Suppressor macrophage treated with lipopolysaccharide for 1 hour (primary cell): ENCODE measurements at places on chromosomes 11 and 22.

DNA sequence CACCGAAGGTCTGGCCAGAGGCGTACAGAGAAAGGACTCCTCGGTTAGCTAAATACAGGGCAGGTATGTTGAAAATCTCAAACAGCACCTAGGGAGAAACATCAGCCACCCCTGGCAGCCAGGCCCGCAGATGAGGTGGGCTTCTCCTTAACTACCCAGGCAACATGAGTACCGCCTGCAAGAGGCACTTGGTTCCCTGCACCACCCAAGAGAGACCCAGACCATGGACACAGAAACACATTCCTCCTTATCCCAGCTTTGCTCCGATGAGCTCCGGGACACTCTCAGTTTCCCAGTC, 53.0 kb downstream of the DHCR7 start:
- DNase-seq: no peak

DNA sequence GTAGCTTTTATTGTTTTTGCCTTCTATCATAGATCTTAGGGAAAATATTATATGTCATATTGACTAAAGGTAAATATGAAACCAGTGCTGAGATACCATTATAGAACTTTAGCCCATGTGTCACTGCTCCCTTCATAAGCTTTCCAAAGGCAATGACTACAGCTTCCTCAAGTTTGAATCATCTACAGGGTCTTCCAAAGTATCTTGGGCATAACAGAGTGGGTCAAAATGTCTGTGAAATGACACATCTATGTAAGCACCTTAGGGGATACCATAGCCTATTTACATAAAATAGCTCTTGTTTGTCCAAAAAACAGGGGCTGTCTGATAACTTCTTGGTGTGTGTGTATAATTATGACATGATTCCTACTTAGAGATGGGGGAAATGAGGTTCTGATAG, 52.5 kb downstream of the RELT start:
- peak; percentile 22 for DNase-seq

GRCh38 chr22:19582033-19582693, 58.0 kb upstream of the CLDN5 start:
- no peak for DNase-seq

DNA sequence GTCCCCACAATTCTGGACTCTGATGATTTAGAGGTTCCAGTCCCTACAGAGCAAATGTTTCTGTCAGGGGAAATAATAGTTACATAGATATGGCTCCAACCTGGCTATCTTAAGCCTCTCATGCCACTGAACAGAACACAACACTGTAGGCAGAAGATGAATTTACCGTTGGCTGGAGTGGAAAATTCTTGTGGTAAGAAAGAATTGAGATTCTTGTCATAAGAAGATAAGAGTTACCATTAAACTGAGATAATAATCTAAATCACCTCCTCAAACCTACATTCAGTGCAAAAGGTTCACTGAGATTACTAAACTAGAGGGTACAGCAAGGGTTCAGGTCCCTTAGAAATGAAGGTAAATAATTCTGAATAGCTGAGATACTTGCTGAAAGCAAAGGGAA, 10.1 kb upstream of the NAALAD2 start:
- DNase-seq: no peak

DNA sequence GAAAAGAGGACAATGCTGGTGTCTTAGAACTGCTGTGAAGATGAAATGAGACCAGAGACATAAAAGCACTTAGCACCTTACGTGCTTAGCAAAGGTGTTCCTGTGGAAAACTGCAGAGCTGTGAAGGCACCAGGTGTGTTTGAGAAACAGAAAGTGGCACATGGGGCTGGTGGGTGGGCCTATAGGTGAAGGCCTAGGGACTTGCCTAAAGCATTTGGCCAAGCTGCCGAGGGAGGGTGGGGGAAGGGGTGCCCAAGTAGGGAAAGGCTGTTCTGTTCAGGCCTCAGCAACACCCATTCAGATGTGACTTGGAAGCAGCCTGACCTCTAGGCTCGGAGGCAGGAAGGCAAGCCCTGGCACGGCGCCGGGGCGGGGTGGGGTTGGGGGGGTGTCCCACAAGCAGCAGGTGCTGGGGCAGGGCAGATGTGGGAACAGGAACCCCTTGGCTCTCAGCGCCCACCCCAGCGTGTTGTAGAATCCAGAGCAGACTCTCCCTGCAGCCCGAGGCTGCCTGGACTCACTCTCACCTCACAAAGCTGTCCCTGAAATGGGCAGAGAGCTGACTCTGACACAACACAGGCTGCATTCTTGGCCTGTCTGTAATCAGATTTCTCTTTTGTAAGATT, 366.7 kb upstream of the NARS2 start:
- DNase-seq: no peak

GRCh38 chr22:26648528-26649388, 8.6 kb upstream of the MIAT start:
- DNase-seq: peak; percentile 71

DNA sequence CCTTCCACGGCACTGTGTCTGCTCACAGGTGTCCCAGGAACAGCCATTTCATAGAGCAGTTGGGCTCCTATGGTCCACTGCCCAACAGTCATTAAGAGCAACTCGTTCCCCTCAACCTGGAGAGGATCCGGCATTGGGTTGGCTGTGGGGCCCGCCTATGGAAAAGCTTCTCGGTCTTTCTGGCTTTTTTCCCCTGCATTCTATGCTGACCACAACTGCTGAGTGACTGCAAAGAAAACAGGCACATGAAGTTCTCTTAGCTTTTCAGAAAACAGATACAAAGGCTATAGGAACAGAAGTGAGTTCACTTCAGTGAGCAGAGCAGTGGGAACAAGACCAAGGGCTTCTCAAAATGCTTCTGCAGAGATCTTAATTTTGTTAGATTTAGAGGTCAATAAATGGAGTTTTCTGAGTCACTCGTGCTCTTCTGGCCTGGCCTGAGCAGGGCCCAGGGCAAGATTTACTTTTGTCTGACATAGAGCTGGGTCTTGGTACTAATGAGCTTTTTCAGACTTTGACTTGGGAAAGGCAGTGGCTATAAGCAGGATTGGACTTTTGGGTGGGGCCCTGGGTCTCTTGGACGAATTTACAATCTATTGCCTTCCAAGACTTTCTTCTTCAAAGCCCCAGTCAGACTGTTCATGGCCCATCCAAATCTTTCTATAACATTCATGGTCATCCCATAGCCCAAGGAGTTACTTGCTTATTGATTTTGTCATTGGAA, 13.6 kb upstream of the APOL5 start:
- DNase-seq: no peak

- peak; percentile 85 for DNase-seq
Measured at GRCh38 chr11:123457187-123457770, 27.2 kb downstream of the GRAMD1B start.

DNA sequence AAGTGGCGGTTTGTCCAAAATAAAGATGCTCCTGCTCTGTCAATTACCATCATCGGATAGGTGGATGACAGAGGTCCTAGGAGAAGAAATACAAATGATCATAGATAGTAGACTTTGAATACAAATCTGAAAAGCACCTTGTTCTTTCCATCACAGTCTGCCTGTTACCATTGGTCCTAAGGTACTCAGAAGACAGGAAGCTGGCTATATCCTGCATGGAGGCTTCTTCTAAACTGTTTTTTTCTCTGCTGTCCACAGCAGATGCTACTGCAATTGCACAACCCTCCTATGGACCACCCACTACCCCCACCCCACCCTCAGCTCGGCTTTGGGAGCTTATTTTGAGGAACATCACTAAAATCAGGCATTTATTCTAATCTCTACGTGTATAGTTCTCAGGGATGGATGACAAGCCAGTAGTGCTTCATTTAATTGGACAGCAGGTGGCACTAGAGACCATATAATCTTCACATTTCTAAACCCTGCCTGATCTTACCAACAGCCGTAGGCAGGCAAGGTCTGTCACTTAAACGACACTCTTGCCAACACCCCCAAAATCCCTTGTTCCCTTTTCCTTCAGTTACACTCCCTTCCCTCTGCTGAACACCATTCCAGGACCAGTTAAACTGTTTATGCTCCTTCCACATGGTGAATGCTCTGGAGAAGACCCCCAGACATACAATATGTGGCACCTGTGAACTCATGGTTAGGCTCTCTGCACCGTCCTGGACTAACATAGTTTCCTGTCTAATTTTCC, 6.6 kb upstream of the PTS start:
- DNase-seq: peak; percentile 88

GRCh38 chr11:119284344-119285157, 32.4 kb downstream of the MCAM start:
- DNase-seq: peak; percentile 39

DNA sequence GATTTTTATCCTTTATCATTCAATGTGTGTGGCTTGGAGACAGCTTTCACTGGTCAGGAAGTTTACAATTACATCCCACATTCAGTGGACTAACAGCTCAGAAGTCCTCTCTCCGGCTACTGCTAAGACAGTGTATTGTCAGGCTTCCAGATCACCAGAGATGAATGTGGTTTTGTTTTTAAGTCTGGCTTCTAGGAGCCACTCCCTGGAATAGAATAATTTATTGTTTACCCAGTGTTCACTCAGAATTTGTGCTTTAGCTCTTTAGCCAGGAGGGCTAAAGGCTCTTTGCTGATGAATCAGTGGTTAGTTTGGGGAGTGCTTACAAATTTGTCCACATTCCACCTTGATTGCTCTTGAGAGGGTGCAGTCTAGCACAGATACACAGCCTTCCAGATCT, 26.5 kb downstream of the TRIM77 start:
- no peak for DNase-seq

- DNase-seq: no peak
Measured at GRCh38 chr22:40235308-40235707, 57.6 kb downstream of the TNRC6B start.

DNA sequence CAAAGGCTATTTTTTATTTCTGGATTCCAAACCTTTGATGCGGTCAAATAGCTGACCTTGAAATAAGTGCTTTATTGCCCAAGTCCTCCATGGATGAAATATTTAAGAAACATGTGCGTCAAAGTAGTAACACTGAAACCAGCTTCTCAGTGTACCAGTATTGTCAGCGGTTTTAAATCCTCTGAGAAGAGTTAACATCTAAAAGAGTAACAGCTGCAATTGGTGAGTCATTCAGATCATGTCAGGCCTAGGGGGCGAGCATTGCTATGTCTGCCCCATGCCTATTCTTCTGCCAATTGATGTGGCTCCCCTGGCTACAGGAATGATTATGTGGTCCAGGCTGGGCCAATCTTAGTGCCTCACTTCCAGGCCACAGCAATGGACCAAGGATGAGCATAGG, 263.3 kb upstream of the SORL1-AS1 start:
- no peak for DNase-seq

DNA sequence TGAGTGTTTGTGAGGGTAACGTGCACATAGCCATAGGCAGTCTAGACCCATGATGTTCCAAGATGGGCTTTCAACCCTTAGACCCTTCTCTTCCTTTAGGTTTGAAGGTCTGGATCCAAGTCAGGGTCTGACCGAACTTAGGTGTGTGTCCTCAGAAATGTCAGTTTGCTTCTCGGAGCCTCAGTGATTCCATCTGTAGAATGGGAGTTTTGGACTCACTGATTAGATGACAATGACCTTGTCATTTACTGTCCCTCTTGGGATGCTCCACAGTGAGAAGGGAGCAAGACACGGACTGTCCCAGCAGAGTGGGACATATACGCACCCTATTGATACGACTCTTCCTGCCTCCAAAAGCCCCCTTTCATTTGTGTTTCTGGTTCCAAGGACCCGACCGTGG, 37.7 kb downstream of the ANO1 start:
- no peak for DNase-seq

- DNase-seq: no peak
Measured at GRCh38 chr11:24509114-24509513, 12.3 kb downstream of the LUZP2 start.

- no peak for DNase-seq
Measured at GRCh38 chr11:19633276-19633675, 79.4 kb upstream of the NAV2 start.

DNA sequence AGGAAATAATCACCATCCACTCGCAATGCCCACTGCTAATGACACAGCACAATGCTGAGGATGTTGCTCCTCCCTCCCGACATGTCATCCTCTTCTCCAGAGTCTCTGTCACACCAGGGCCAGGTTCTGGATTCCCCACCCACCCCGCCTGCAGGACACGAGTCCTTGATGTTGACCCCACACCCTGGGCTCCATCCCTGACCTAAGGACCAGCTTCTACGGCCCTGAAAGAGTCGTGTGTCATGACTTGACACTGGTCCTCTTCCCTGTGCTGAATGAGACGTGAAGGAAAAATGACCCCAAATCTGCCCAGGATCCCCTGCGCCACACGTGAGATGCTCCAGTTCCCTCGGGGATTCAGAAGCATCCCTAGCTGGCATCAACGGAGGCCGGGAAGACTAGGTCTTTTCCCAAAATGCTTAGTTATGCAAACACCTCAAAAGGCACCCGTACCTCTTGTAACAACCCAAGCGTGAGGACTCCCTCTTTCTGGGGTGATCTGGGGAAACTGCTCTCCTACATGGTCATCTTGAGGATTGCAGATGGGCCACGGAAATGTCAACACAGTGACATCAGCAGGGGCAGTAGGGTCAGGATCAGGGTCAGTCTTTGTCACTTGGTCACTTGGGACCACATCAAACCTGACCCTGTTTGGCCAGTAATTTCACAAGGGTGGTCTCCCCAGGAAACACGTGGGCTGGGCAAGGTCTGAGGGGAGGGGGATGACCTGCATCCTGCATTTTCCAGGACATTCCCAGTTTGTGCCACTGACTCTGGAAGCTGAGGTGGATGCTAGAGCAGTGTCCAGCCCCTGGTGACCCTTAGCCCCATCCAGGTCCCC, 42.0 kb downstream of the IGLL5 start:
- DNase-seq: peak; percentile 40

- DNase-seq: no peak
Measured at GRCh38 chr22:42632096-42632495, 8.3 kb downstream of the ATP5MGL start.
